ENCODE measurements at places on chromosomes 5 and 9.

- DNase-seq: no peak
These were observed 576.2 kb upstream of the CTNND2 start for GRCh38 chr5:12480487-12480886.

- DNase-seq: no peak
These were observed 88.7 kb downstream of the NXNL2 start for GRCh38 chr9:88623698-88624097.

GRCh38 chr5:75710637-75711036 lies 6.6 kb downstream of the POC5 start:
- DNase-seq: no peak

- no peak for DNase-seq
These were observed 161.4 kb downstream of the PIK3R1 start for GRCh38 chr5:68376935-68377334.

DNA sequence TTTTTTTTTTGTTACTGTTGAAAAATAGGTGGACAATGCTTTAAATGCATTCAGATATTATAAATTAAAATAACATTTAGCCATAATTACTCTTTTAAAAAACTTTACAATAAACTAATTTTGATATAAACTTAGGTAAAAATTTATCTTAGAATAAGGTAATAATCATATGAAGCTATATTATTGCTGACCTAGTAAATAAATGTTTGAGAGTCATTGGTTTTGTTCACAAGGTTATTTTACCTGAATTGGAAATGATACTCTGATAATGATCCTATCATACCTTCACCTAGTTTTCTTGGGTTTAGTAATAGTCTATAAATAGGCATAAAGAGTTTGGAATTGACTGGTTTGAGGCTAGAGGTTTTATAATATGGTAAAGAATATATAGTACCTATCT lies 1076.4 kb upstream of the CDH6 start:
- no peak for DNase-seq

DNA sequence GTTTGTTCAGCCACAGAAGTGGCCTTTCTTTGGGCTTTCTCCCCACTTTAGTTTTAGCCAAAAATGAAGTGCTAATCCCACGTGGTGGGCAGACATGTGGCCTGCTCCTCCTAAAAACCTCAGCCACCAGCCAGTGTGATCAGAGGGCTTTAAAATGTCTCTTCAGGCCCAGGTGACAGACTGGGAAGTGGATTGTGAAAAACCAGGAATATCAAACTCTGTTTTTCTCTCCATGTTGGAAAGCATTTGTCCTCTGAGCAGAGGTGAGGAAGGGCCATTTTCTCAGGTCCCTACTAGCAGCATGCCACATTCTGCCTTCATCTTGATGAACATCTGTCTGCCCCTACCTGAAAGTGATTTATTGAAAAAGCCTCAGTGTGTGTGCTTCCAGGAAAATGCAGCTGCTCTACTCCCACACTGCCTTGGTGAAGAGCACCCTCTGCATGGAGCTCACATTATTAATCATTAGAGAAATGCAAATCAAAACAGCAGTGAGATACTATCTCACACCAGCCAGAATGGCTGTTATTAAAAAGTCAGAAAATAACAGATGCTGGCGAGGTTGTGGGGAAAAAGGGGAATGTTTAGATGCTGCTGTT lies 181.2 kb upstream of the DMAC1 start:
- DNase-seq: no peak

DNA sequence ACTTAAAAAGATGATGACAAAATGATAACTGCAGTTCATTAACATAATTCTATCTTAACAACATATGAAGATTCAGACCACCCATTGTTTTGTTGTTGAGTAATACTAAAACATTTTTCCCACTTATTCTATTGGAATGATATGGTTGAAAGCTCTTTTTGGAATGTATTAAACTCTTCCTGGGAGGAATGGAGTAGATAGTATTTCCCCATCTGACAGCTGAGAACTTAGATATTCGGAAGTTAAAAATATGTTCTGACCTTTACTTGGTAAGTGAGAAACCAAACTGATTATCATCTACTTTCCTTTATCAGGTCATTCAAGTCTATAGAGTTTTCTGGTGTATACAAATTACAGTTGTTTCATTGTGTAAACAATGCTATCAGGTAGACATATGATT lies 452.9 kb downstream of the CSNK1G3 start:
- no peak for DNase-seq

DNA sequence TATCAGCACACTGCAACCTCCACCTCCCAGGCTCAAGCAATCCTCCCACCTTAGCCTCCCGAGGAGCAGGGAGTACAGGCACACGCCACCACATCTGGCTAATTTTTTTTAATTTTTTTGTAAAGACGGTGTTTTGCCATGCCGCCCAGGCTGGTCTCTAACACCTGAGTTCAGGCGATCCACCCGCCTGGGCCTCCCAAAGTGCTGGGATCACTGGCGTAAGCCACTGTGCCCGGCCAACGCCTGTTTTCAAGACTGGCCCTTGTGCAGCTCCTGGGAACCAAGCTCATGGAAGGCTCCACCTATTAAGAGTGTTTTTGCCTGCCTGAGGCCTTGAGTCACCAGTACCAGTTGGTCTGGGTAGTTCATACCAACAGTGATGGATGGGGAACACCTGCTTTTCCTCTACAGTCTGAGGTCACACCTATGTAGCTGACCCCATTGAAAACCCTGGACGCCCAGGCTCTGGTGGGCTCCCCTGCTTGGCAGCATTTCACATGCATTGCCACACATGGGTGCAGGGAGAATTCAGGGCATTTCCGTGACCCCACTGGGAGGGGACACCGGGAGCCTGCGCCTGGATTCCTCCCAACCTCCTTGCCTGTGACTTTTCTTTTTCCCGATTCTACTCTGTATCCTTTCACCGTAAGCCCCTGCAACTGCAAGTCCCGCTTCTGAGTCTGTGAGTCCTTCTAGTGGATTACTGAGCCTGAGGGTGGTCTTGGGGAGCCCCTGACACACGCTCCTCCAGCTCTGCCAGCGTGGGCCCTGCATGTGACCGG lies 63.5 kb downstream of the ZNF354C start:
- no peak for DNase-seq

GRCh38 chr5:169091396-169091980 lies 209.5 kb downstream of the SLIT3 start:
- no peak for DNase-seq

GRCh38 chr5:112156211-112156610 lies 262.9 kb downstream of the EPB41L4A start:
- no peak for DNase-seq

GRCh38 chr5:170474489-170475274 lies 29.1 kb upstream of the KCNIP1 start:
- DNase-seq: no peak

GRCh38 chr9:35035851-35036701 lies 36.3 kb downstream of the VCP start:
- DNase-seq: peak; percentile 87

- DNase-seq: peak; percentile 30
These were observed at the start of gene UNC5A for GRCh38 chr5:176810081-176810597. Gene UNC5A (plus strand): TSS chr5:176810559. CDS start chr5:176810751, 192 bp downstream.

- peak; percentile 59 for DNase-seq
These were observed 71.8 kb upstream of the CD180 start for GRCh38 chr5:67268231-67269021.

DNA sequence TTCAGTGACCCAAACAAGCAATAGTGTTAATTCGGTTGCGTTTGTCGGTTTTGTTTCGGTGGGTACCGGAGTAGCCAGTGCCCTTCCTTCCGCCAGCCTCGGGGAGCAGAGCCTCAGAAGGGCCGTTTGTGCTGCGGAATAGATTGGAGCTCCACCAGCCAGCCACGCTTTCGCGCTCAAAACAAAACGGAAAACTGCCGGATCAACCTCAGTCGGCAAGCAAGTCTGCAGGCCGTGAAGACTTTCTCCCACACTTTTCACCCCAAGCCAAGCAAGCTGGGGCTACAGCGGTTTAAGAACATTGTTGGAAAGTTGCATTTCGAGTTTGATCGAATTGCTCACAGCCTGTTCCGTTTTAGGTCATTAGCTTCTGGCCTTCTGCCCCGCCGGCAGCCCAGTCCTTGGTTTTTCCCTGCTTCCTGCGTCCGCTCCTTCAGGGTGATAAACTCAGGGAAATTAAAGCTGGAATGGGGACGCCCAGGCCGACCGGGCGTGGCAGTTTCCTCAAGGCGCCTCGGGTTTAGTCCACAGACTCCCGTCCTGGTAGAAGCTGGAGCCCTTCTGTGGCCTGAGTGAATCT lies 803 bp upstream of the CCNO start:
- DNase-seq: peak; percentile 45

- DNase-seq: no peak
These were observed 62.9 kb downstream of the RAI14 start for GRCh38 chr5:34719029-34719428.

DNA sequence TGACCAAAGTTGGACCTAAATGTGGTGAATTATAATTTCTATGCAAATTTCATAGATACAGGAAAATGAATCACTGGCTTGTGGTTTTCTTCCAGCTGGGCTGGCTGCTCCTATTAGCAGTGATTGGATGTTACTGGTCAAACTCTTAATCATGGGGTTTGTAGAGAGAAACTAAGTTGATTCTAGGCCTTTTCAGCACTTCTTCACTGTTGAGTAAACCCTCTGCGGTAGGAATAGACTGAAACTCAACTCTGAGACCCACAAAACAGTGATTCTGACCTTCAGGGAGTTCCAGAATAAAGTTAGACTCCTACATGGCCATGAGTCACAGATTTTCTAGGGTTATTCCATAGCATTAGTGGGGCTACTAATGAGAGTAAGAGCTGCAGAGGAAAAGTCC lies 47.9 kb upstream of the FKTN start:
- peak; percentile 91 for DNase-seq

DNA sequence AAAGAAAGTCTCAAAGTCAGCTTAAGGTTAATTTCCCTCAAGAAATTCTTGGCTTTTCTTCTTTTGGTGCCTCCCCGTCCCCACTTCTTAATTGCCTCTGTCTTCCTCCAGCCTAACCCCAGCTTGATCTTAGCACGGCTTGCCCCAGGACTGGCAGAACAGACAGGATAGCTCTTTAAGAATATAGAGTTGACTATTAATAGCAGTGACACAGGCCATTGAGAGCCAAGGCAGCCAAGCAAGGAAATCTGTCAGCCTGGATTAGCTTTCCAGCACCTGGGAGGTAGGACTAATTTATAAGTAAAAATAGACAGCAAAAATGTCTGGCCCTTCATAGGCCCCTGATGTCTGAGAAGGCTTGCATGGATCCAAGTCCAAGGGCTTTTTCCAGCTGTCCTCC lies 384.6 kb upstream of the SLC30A5 start:
- DNase-seq: no peak

GRCh38 chr9:109934857-109935215 lies 154.8 kb downstream of the PALM2AKAP2 start:
- DNase-seq: no peak

- no peak for DNase-seq
These were observed 30.7 kb downstream of the KCNT1 start for GRCh38 chr9:135732569-135733257.

DNA sequence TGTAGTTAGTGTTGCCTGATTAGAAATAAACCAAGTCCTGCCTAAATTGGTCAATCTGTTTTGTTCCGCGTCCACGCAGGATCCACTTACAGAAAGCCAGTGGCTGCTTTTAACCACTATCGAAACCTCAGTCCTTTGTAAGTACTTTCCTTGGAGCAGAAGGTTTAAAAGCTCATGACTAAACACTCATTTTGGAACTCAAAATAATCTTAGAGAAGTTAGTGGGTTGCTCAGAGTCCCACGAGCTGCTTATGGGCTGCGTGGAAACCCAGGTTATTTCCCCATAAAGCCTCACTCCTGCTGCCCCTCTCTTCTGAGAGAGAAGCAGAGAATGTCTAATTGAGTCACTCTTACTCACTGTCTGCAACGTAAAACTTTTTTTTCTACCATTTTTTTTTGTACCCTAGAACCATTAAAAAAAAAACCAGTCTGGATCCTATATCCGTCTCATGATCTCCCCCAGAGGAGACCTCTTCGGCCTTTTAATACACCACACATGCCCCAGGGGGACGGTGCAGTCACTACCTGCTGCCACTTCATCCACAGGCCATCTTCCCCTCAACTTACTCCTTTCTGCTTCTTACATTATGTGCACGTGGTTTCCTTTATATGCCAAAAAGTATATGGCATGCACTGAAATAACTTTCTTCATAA lies 7.6 kb downstream of the BASP1 start:
- peak; percentile 80 for DNase-seq

DNA sequence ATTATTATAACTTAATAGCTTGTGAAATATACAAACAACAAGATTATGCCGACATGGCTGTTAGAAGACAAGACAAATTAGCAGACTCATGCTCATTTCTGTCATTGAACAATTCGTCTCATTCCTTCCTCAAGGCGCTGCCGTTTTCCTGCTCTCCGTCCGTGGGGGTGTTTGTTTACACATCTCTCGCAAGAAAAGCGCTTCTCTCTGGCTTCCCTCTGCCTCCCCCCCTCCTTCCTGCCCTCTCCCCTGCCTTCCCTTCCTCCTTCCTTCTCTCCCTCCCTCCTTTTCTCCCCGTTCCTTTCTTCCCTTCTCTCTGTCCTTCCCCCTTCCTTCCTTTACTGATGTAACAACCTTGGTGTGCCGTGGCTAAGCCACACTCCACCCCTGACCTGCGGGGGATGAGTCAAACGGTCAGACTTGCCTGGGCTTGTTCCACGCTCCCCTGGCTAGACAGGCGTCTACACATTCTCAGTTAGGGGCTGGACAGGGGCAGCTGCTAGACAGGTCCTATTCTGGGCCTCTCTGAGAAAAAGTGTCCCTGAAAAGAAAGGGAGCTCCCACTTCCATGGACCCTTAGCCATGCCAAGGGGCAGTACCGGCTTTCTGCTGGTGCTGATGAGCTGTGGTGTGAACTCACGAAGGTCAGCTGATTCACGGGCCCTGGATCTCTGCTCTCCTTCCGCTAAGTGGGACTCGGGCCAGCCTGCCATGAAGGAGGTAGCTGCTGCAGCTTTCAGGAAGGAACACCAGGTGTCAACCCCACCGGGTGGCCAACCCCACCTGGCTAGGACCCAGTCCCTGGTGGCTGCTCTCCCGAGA lies 32.0 kb upstream of the SPTLC1 start:
- DNase-seq: peak; percentile 92

- peak; percentile 49 for DNase-seq
These were observed 988 bp downstream of the OXCT1 start for GRCh38 chr5:41869151-41869723.

GRCh38 chr5:1002271-1002546 lies 6.4 kb upstream of the NKD2 start:
- DNase-seq: no peak

DNA sequence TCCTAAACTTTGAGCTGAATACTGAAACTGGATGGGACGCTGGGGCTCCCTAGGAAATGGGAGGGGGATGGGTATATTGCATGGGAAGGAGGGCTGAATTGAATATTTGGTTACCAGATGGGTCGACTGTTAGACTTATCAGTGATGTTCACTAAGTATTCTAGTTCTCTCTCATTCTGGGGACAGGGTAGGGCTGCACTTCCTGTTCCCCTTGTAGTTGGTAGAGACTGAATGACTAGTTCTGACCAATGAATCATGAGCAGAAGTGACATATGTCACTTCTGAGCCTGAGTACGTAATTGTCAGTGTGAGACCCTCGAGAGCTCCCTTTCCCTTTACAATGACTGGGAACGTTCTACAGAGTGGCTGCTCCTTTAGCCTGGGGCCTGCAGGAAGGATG lies 55.5 kb upstream of the DMRT1 start:
- no peak for DNase-seq

All from ELR (cell line).